ENCODE measurements at places on chromosomes 4 and X. TPM values are rescaled to one million over a fixed set of nuclear protein-coding genes. Genes with fewer than 3 reads are reported as not detected.

The NPFFR2 gene
- total RNA-seq = 13.5 TPM

The SMR3B gene
- not detected for total RNA-seq

The NAA11 gene
- not detected for total RNA-seq

The MTNR1A gene
- 0.60 TPM for total RNA-seq

The KLB gene
- not detected for total RNA-seq

The NAP1L3 gene
- total RNA-seq = 67.6 TPM

The EREG gene
- not detected for total RNA-seq

The OTC gene
- total RNA-seq = not detected

The DUSP9 gene
- total RNA-seq = 8.7 TPM

The ADGRG2 gene
- 1.6 TPM for total RNA-seq

The TCEAL6 gene
- not detected for total RNA-seq
